ENCODE measurements at places on chromosomes 4 and X.

DNA sequence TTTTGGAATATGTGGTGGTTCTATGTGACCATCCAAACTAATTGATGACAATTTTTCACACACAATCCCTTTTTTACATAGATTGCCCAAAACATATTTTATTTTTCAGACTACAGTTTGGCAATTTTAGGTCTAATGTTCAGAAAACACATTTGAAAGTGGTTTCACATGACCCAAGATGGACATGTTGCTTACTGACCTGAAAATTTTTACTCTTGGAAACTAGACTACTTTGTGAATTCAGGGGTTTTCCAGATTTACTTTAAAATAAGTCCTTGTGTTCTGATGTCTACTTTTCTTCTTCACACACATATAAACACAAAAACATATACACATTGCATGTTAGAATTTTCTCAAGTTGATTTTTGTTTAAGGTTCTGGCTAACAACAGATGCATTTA is 79.5 kb downstream of the HMGB2 start:
- no peak for DNase-seq

DNA sequence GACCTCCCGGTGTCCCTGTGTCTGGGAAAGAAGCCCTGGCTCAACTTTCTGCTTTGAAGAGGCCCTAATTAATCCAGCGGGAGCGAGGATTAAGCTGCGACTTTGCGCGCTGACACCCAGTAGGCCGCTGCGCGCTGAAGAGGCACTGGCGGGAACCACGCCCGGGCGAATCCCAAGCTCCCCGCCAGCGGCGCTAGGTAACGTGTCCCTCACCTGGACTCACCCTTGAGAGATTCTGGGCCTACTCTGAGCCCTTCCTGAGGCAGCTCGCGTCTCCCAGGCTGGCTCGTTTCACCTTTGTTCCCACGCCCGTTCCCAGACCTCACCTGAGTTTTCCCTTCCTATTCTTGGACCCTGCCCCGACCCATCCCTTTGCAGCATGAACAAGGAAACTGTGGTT is 616 bp upstream of the KLHL34 start:
- no peak for DNase-seq

- no peak for DNase-seq
Observed at GRCh38 chr4:57544811-57545654, 434.8 kb upstream of the IGFBP7 start.

DNA sequence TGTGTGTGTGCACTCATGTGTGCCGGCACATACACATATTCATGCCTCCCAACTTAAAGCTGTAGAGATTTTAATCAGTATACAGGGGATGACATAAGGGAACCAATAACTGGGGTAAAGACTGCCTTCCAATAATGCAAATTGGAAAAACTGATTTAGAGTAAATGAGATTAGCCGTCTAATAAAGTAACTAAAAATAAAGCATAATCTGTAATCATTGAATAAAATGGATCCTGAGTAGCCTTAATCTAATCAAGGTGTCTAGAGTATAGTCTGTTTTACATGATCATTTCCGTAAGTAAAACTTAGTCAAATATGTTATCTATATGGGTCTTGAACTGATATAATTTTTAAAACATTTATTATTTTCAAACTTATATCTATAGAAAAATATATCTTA is 925.8 kb downstream of the FSTL5 start:
- no peak for DNase-seq

DNA sequence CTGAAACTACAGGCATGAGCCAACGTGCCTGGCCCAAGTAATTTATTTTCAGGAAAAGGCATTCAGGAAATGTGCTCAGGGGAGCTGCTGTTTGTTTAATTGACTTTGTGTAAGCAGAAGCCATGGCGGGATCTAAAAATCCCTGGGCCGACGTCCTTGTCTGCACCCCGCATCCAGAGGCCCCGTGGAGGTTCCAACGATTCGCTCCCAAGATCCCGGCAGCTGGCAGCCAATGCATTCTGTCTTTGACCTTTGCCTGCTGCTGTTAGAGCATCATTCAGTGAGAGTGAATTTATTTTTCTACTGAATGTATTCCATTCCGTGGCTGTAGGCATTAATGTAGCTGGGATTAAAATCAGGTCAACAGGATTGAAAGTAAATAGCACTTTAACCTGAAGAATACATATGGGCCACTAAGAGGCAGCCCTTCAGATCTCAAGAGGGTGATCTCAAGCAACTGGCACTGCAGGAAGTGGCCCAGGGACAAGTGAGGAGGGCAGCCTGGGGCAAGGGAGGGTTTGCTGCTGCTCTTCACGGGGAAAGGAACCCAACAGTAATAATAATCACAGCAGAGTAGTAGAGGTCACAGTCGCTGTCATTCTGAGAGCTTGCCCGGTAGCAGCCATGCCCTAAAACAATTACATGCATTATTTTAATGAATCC is 75.2 kb downstream of the PSAPL1 start:
- DNase-seq = no peak

- no peak for DNase-seq
Observed at GRCh38 chr4:41257906-41258305, 1.2 kb downstream of the UCHL1 start.

DNA sequence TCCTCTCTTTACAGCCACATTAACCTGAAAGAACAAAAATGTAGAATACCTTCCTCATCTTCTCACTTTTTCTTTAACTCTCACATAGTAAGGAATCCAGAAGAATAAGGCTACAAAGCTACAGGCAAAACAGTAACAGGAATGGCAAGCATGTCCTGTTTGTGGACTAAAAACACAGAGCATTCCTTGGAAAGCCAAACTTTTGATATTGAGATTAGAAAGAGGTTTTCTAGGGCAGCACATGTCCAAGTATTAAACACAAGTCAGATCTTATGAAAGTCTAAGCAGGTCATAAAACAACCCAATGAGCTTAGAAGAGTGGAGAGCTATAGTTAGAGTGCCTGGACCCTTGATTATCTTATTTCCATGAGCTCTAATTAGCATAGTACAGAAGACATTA is 58.2 kb upstream of the FAM9C start:
- no peak for DNase-seq

- no peak for DNase-seq
Observed at GRCh38 chr4:156109943-156110900, 156.6 kb upstream of the CTSO start.

- DNase-seq = no peak
Observed at GRCh38 chrX:46500054-46500453, 45.2 kb downstream of the ZNF674 start.

- no peak for DNase-seq
Observed at GRCh38 chrX:15321447-15321846, 6.0 kb upstream of the ASB11 start.

- DNase-seq = no peak
Observed at GRCh38 chr4:19577097-19577496, 674.6 kb upstream of the SLIT2 start.

GRCh38 chrX:78455901-78456300 is 128.5 kb upstream of the CYSLTR1 start:
- peak; percentile 4 for DNase-seq

DNA sequence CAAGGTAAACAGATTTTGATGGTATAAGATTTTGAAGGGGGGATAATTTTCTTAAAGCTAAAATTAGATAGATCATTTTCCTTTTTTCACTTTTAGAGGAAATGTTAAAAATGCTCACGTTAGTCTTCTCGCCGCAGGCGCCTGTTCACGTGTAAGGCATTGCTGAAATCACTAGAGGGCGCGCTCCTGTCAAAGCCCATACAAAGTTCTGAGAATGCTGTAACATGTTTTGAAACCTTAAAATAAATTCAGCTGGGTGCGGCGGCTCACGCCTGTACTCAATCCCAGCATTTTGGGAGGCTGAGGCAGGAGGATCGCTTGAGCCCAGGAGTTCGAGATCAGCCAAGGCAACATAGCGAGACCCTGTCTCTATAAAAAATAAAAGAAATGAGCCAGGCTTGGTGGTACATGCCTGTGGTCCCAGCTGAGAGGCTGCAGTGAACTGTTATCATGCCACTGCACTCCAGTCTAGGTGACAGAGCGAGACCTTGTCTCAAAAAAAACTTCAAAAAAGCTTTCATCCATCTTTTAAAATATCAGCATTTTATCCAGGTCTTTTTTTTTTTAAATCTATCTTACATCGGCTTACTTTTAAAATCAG is 138.0 kb downstream of the RBMX2 start:
- DNase-seq = peak; percentile 17

GRCh38 chrX:40326186-40326965 is 228.6 kb upstream of the BCOR start:
- DNase-seq = no peak

- DNase-seq = no peak
Observed at GRCh38 chr4:74919783-74920182, 13.1 kb upstream of the PARM1 start.

DNA sequence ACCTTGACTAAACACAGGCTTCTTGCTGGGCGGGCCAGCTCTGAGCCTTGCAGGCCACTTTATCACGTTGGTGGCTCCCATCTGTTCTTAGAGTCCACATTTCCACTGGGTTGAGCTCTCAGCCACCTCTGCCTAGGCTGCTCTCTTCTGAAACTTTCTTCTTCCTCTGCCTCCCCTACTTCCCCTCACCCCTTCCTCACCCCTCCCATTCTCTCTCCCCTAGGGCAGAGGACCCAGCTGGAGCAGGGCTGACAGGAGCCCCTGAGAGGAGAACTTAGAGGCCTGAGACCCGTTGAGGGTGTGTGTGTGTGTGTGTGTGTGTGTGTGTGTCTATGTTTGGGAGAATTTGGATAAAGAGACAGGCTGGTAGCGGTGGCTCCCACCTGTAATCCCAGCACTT is 19.9 kb upstream of the TMSB4X start:
- DNase-seq = no peak

DNA sequence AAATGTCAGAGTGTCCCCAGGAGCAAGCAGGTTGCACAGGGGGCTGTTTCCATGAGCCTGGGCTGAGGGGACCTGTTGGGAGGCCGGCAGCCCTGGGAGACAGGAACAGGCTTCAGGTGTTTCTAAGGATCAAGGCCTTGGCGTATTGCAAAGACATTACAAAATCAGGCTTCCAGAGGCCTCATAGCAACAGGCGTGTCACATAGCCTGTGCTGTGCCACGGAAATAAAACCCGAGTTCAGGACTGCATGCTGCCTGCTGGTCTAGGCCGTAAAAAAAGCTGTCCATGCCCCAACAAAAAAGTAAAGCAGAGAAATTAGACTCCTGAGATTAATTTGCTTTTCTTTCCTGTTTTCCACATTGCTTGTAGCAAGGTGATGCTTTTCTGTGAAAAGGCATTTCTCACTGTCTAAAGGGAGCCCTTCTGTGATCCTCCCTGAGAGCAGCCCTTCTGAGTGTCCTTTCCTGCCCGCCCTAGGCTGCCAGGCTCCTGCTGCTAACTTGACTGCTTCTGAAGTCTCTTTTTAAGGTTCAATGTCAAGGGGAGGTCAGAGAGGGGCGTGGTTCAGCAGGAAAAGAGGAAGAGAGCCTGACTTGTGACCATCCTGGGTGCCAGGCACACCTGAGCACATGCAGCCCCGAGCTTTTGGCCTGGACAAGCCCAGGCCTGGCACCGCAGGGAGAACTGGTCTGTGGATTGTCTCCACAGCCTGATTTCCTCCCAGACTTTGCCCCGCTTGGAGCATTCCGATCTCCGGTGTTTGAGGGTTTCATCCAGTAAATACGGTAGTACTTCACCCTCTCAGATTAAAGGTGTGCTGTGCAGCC is 21.3 kb downstream of the SHROOM2 start:
- no peak for DNase-seq

DNA sequence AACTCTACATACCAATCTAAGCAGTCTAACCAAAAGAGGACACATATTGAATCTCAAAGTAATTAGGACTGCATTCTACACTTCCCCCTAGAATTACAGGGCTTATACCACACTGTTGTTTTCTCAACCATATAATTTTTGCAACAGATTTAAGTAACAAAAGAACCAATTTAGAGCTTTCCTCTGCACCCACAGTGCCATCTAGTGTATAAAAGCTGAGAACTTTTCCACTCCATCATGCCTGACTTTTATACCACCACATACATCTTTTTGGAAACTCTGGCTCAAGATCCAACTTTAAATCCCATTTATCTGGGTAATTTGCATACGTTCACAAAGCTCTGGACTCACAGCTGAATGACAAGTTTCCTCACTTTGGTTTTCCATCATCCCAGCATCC is 99.5 kb downstream of the EFHC2 start:
- DNase-seq = peak; percentile 20

- DNase-seq = no peak
Observed at GRCh38 chr4:2459589-2460349, 9.1 kb upstream of the RNF4 start.

DNA sequence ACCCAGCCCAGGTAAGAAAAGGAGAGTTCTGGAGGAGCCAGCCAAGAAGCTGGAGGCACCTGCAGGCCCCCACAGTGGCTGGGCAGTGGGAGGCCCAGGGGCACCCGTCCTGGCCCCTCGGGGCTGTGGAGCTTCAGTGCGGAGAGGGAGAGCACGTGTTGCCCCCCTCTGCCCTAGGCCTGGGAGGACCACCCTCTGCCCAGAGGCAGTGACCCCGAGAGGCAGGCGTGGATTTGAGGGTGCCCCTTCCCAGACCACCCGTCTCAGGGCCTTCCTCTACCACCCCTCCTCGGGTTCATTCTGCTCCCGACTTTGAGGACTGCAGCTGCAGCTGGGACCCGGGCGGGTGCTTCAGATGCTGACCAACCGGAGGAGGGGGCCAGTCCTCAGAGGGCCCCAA is 12.1 kb upstream of the HGFAC start:
- DNase-seq = no peak

- DNase-seq = no peak
Observed at GRCh38 chr4:1565598-1566295, 118.4 kb downstream of the FAM53A start.

GRCh38 chr4:54092405-54093323 is 7.3 kb upstream of the GSX2 start:
- no peak for DNase-seq

- DNase-seq = no peak
Observed at GRCh38 chrX:8424912-8425311, 39.7 kb upstream of the VCX3B start.

DNA sequence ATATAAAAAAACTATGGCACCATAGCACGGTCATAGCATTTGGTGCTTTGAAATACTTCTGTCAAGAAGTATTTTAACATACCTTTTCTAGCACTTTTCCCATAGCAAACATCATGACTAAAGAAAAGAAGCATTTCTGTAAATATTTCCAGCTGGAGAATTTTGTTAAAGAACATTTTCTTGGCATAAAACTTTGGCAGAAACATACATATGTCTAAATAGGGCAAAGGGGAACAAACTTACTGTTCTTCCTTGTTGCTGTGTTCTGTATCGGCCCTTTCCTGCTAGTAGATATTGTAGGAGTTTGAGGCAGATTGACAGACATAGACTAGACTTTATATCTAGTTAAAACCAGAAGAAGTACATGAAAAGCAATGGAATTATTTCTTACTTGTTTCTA is 2368.5 kb downstream of the PCDH7 start:
- no peak for DNase-seq

DNA sequence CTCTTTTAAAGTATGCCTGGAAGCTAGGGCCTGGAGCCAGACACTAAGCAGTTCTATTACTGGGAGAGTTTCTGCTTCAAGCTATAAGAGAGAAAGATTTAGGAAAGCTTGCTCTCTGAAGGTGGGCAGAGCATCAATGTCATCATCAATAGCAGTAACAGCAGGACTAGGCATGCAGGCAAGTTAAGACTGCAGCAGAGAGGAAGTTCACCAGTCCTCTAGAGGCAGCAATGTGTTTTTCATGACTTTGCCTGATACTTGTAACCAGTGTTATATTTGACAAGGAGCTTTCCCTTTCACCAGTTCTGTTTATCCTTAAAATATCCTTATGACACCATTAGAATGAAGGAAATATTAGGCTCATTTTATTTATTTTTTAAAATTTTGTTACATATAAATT is 237.9 kb downstream of the KCTD8 start:
- DNase-seq = no peak

GRCh38 chr4:17781300-17782287 is at the start of gene FAM184B:
Gene FAM184B (minus strand): TSS chr4:17781621. CDS start chr4:17781299, 322 bp downstream.
- no peak for DNase-seq
